Pancreas (tissue), 10 donors: ENCODE measurements at places on chromosomes 4 and X. TPM values are rescaled to one million over a fixed set of nuclear protein-coding genes. Genes with fewer than 3 reads are reported as not detected.

The SGMS2 gene
- total RNA-seq, result 21.8 TPM

GRCh38 chrX:22163326-22163725, 109.4 kb upstream of the CBLL2 start:
- no peak for DNase-seq
- H3K4me3 ChIP-seq, result no peak overlapping the region
- H3K4me1 ChIP-seq, result no peaks in the 10 kb centered on the region
- H3K27me3 ChIP-seq, result no peaks in the 10 kb centered on the region

DNA sequence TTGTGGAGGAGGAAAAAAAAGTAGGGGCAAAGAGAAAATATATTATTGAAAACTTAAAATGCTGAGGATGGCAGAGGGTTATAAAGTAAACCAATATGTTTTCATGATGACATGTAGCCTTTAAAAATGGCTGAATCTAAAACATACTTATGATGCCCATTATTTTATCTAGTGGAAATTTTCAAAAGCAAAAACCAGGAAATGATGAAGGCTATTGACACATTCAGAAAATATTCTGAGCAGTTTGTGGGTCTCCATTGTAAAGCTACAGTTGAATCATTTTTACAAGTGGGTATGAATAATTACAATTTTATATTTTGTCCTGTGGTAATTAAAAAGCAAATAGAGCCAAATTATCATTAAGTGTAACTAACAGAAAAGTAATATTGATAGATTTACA, 10.7 kb downstream of the PLS3 start:
- H3K27ac ChIP-seq, result no peak overlapping the region
- no peak overlapping the region for H3K4me3 ChIP-seq
- DNase-seq, result no peak
- H3K27me3 ChIP-seq, result no peaks in the 10 kb centered on the region

DNA sequence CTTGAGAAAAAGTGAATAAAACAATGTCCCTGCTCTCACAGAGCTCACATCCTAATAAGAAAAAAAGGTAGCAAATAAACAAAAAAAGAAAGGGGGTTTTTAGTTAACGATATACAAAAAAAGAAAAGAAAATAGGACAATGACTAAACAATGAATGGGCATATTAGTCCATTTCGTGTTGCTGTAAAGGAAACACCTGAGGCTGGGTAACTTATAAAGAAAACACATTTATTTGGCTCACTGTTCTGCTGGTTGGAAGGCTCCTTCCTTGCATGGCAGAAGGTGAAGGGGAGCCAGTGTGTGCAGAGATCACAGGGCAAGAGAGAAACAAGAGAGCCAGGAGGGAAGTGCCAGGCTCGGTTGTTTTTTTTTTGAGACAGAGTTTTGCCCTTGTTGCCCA, 4.7 kb upstream of the KLF3 start:
- DNase-seq, result no peak
- H3K27ac ChIP-seq, result no peak overlapping the region
- H3K36me3 ChIP-seq, result no peaks in the 10 kb centered on the region
- no peaks in the 10 kb centered on the region for H3K27me3 ChIP-seq

DNA sequence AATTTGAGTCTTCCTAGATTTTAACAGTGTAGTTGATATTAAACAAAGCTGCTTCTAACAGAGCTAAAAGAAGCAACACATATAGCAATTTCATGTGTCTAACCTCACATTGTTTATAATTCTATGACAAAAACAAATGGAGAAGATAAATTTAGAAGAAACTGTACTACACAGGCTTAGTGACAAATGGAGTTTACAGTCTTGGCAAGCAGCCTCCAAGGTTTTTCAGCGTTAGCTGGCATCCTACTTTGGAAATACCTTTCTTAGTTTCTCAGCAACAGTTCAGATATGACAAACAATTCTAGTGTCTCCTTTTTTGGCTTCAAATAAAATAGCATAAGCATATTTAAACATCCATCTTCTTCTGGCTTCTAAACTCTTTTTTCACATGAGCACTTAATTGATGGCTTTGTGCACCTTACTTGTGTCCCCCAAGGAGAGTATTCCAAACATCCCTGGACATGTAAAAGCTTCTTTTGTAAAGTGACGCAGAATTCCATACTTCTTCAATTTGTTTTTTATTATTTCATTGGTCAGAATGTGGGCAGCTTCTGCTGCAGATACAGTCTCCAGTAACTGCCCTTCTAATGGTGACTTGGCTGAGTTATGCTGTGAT, 249.8 kb downstream of the ANTXR2 start:
- H3K4me1 ChIP-seq, result no peaks in the 10 kb centered on the region
- no peak overlapping the region for H3K27ac ChIP-seq
- no peaks in the 10 kb centered on the region for H3K36me3 ChIP-seq
- H3K27me3 ChIP-seq, result no peaks in the 10 kb centered on the region
- no peak for DNase-seq
- no peak overlapping the region for H3K4me3 ChIP-seq

- H3K4me3 ChIP-seq, result no peak overlapping the region
- H3K4me1 ChIP-seq, result no peaks in the 10 kb centered on the region
- no peak overlapping the region for H3K27ac ChIP-seq
- no peak for DNase-seq
These were observed 96.9 kb downstream of the CHRDL1 start for GRCh38 chrX:110698696-110699095.

DNA sequence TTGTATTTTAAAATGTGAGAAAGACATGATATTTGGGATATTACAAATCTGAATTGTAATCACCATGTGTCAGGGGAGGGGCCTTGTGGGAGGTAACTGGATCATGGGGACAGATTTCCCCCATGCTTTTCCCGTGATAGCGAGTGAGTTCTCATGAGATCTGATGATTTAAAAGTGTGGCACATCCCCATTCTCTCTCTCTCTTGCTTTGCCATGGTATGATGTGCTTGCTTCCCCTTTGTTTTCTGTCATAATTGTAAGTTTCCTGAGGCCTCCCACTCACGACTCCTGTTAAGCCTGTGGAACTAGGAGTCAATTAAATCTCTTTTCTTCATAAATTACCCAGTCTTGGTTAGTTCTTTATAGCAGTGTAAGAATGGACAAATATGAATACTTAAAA, 39.0 kb downstream of the CCDC158 start:
- H3K27me3 ChIP-seq, result no peaks in the 10 kb centered on the region
- no peaks in the 10 kb centered on the region for H3K4me1 ChIP-seq
- no peak overlapping the region for H3K27ac ChIP-seq
- H3K4me3 ChIP-seq, result no peak overlapping the region

GRCh38 chrX:9429767-9430166, 35.1 kb upstream of the TBL1X start:
- H3K27ac ChIP-seq, result no peak overlapping the region
- H3K4me1 ChIP-seq, result no peaks in the 10 kb centered on the region
- H3K27me3 ChIP-seq, result no peaks in the 10 kb centered on the region
- no peak overlapping the region for H3K4me3 ChIP-seq

- H3K27ac ChIP-seq, result no peak overlapping the region
- no peaks in the 10 kb centered on the region for H3K36me3 ChIP-seq
- no peak for DNase-seq
- no peak overlapping the region for H3K4me3 ChIP-seq
- H3K27me3 ChIP-seq, result no peaks in the 10 kb centered on the region
These were observed 20.3 kb upstream of the LSM6 start for GRCh38 chr4:146155152-146155724.

- no peaks in the 10 kb centered on the region for H3K36me3 ChIP-seq
- no peak overlapping the region for H3K4me3 ChIP-seq
- H3K4me1 ChIP-seq, result no peaks in the 10 kb centered on the region
These were observed 23.8 kb downstream of the NOX1 start for GRCh38 chrX:100850317-100850716.

GRCh38 chr4:150944660-150945059, 70.4 kb downstream of the LRBA start:
- no peaks in the 10 kb centered on the region for H3K4me1 ChIP-seq
- no peaks in the 10 kb centered on the region for H3K27me3 ChIP-seq
- H3K36me3 ChIP-seq, result no peaks in the 10 kb centered on the region
- no peak for DNase-seq
- no peak overlapping the region for H3K4me3 ChIP-seq
- H3K27ac ChIP-seq, result no peak overlapping the region

DNA sequence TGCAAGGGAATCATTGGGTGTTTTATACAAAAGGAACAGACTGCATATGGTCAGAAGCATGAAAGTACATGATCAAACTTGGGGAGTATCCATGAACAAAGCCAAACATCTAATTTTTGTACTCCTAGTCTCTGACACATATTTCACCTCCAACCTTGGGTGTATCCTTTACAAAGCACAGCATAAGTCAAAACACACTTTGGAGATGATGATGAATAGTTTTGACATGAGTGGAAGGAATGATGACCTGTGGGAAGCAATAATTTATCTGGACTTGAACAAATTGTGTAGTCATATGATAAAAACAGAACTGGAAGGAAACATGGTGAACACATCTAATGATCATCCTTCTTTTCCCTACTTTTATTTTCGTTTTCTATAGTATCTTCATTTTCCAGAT, 108.7 kb upstream of the PLS3 start:
- no peaks in the 10 kb centered on the region for H3K36me3 ChIP-seq
- peaks cover 27% of the 10 kb centered on the region for H3K27me3 ChIP-seq
- DNase-seq, result no peak
- H3K27ac ChIP-seq, result no peak overlapping the region

- no peak overlapping the region for H3K27ac ChIP-seq
- no peaks in the 10 kb centered on the region for H3K4me1 ChIP-seq
- no peaks in the 10 kb centered on the region for H3K27me3 ChIP-seq
- no peaks in the 10 kb centered on the region for H3K36me3 ChIP-seq
- H3K4me3 ChIP-seq, result no peak overlapping the region
- no peak for DNase-seq
These were observed 438.3 kb downstream of the CENPC start for GRCh38 chr4:67106861-67107460.

GRCh38 chr4:2910409-2910808, 52.8 kb downstream of the NOP14 start:
- H3K4me3 ChIP-seq, result no peak overlapping the region
- peaks cover 9% of the 10 kb centered on the region for H3K36me3 ChIP-seq
- peaks cover 16% of the 10 kb centered on the region for H3K4me1 ChIP-seq
- no peak for DNase-seq

DNA sequence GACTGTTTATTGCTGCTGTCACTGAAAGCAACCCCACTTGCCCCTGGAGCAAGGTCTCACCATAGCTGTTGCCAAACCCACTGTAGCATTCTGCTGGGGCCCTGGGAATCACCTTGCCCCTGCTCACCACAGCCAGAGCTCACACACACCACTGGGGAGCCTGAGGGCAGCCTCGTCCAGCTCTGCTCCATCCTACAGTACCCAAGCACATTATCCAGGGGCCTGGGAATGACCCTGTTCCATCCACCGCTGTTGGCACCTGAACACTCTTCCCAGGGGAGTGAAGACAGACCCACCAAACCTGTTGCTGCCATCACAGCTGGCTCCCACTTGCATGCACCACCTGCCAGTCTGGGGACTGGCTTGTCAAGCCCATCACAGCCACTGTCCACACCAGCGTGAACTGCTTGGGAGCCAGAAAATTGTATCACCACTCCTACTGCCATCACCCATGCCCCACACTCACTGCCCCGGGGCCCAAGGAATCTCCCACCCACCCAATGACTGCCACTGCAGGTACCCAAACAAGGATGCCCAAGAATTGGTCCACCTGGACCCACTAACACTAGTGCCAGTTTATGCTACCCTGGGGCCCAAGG, 811.3 kb downstream of the KLHL13 start:
- no peak overlapping the region for H3K4me3 ChIP-seq
- no peaks in the 10 kb centered on the region for H3K36me3 ChIP-seq
- DNase-seq, result no peak

DNA sequence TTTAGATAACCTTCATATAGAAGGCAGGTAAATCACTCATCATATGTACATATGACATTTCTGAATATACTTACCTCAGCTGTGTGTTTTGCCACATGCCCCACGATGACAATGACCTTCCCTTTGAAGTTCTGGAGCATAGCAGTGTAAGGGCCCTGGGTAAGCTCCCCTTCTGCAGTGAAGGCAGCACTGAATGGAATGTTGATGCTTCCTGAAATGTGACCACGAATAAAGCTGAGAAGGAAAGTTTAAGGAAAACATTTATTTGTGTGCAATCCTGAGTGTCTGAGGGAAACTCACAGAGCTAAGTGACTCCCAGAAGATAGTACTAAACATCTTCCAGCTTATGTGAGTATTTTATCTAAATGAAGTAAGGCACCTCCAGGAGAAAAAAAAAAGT, 200.1 kb downstream of the NPNT start:
- H3K4me1 ChIP-seq, result no peaks in the 10 kb centered on the region
- no peak overlapping the region for H3K27ac ChIP-seq
- no peak overlapping the region for H3K4me3 ChIP-seq
- H3K36me3 ChIP-seq, result peaks cover 10% of the 10 kb centered on the region

DNA sequence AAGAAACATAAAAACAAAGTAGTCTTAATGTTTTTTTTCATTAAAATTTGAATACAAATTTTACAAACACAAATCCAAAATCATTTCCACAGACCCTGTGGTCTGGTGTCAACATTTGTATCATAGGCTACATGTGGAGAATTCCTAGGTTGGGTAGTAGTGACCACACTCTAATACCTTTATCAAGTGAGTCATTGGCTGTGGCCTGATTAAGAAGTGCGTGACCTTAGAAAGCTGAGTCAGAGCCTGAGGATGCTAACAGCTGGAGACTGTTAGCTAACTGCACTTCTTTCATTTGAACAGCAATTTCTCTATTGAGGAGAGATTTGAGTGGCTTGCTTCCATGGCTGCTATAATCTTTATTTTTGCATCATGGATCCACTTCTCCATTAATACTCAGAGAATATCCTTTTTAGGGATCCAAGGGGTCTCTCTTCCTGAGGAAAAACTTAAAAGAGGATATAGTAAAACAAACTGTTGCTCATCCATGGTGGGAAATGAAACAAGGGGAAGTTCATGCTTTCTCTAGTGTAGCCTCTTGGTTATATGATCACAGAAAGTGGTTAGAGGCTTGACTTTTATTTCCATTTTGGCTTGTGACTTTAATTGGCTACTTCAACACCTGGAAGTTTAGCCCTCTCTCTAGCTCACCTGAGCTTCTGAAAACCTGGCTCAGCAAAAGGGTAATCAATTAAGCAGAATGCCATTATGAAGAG, 335.8 kb downstream of the PABPC4L start:
- H3K27ac ChIP-seq, result no peak overlapping the region
- H3K27me3 ChIP-seq, result no peaks in the 10 kb centered on the region
- H3K36me3 ChIP-seq, result no peaks in the 10 kb centered on the region
- no peaks in the 10 kb centered on the region for H3K4me1 ChIP-seq

DNA sequence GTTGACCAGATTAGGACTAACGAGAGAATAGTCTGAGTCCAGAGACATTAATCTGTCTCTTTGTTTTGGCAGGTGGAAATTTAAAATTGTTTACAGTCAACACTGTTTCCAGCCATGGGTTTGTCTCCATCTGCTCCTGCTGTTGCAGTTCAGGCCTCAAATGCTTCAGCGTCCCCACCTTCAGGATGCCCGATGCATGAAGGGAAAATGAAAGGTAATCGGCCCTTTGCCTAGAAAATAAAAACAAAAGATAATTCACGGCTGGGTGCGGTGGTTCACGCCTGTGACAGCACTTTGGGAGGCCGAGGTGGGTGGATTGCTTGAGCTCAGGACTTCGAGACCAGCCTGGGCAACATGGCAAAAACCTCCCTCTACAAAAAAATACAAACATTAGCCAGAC, 815 bp downstream of the HCCS start:
- no peaks in the 10 kb centered on the region for H3K36me3 ChIP-seq
- H3K27ac ChIP-seq, result no peak overlapping the region
- H3K27me3 ChIP-seq, result no peaks in the 10 kb centered on the region
- DNase-seq, result no peak
- H3K4me3 ChIP-seq, result peak overlapping the region; percentile 54
- no peaks in the 10 kb centered on the region for H3K4me1 ChIP-seq

GRCh38 chr4:147336252-147336651, 144.6 kb upstream of the EDNRA start:
- no peaks in the 10 kb centered on the region for H3K4me1 ChIP-seq
- no peaks in the 10 kb centered on the region for H3K27me3 ChIP-seq
- no peaks in the 10 kb centered on the region for H3K36me3 ChIP-seq
- DNase-seq, result no peak

GRCh38 chr4:6804082-6804752, 21.7 kb downstream of the KIAA0232 start:
- H3K36me3 ChIP-seq, result no peaks in the 10 kb centered on the region
- no peak for DNase-seq
- no peak overlapping the region for H3K27ac ChIP-seq
- no peaks in the 10 kb centered on the region for H3K27me3 ChIP-seq
